ENCODE measurements at places on chromosomes 16 and 17. TPM values are rescaled to one million over a fixed set of nuclear protein-coding genes. Genes with fewer than 3 reads are reported as not detected.
A peak's percentile ranks its signal among the peaks of the same experiment; 100 is the strongest.

GRB7 gene
- 18.3 TPM for total RNA-seq

DNA sequence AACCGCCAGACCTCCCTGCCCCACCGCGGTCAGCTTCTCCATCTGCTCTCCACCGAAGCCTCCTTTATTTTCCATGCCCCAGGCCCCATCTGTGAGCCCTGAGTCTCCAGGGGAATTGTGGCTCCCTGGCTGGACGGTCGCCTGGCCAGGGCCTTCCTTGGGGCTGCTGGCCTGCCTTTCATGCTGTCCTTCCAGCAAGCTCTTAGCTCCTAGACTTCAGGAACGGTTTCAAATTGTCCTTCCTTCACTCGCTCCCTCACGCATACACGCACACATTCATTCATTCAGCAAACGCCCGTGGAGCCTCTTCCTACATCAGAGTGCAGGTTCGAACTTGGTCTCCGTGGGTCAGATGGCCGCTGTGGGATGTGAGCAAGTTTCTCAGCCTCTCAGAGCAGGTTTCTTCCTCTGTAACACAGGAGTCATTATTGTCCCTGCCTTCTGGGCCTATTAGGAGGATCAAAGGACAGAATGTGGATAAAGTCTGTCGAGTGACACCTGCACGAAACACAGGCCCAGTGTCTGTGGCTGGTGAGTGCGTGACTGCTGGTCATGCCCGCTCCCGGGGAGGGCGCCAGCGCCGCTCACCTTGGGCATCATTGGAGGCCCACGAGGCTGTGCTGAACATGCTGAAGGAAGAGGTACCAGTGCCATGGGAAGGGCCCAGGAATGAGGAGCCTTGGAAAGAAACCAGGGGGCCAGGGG is 18.7 kb upstream of the GSE1 start:
- DNase-seq: no peak

KDM6B gene
- 15.7 TPM for total RNA-seq

DNA sequence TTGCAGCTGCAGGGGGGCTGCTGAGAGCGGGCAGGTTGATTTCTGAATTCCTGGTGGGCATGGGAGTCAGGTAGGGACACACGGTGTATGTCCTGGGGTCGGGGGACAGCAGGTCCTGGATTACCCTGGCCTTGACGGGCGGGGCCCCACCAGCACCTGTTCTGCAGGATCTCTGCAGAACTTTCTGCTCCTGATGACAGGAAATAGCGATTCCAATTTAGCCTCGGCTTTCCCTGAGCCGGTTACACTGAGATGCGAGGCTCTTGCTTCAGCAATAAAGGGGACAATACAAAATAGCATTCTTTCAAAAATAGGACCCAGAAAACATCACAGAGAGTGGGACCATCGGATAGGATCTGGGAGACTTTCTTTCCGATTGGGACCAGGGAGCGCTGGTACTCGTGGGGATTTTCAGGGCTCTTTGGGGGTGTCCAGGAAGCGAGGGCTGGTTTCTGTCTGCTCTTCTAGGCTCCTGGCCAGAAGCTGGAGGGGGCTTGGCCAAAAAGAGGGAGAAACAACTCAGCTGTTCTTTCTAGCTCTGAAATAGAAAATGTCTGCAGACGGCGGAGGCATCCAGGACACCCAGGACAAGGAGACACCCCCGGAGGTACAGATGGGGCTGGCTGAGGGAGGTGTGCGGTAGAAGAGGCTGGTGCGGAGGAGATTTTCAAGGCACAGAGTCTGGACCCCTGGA is 642 bp downstream of the ZNF205 start:
- DNase-seq: no peak

GRCh38 chr17:31092475-31093064 is 2.2 kb upstream of the NF1 start:
- no peak for DNase-seq

GRCh38 chr16:82011199-82011641 is at the start of gene SDR42E1:
Gene SDR42E1 (minus strand): TSS chr16:82011470. CDS start chr16:82000858, 10,612 bp downstream.
- peak; percentile 84 for DNase-seq

ATAD5 gene
- total RNA-seq: 0.67 TPM

DNA sequence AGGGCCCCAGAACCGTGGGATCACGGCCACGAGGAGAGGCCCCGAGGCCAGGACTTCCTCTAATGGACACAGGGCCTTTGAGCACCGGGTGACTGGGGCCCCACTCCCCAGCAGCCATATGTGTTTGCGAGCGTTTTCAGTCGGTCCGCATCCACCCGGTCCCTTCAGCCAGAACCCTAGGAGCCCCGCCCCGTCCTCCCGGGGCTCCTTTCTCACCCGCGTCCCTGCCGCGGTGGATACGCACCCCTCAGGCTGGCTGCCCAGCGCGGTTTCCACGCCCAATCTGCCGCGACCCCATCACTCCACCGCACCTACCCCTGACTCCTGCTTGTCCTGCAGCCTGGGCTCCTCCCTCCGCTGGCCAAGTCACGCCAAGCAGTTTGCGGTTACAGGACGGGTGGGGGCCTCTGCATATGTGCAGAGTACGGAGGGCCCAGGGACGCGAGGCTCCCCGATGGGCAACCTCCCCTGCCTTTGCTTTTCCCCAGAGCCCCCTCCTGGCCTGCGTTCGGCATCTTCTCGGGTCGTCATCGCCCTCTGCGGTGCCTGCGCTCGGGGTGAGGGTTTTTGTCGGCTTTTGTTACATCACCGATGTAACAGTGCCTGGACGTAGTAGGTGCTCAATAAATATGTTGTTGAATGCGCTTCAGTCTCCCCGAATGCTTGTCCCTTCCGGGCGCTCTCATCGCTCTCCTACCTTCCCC is 1.0 kb upstream of the TTYH2 start:
- no peak for DNase-seq

DNA sequence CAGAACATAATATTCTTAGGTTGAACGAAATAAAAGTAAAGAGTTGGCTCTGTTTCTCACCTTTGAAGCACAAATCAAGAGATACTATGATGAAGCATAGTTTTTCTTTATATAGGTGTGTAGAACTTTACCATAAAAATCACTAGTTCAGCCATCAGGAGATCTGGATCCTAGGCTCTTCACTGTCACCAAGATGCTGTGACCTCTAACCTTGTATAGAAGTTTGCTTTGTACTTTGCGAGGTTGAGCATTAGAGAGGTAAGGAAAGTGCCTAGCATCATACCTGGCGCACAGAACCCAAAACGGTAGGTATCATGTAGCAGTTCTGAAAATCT is 553 bp upstream of the CDC6 start:
- no peak for DNase-seq

- no peak for DNase-seq
These were observed 651.8 kb downstream of the CDH11 start for GRCh38 chr16:64469906-64470702.

GRCh38 chr17:7001318-7001961 is 5.6 kb downstream of the ALOX12 start:
- no peak for DNase-seq

GRCh38 chr16:66147291-66147690 is 219.2 kb upstream of the CDH5 start:
- no peak for DNase-seq

DNA sequence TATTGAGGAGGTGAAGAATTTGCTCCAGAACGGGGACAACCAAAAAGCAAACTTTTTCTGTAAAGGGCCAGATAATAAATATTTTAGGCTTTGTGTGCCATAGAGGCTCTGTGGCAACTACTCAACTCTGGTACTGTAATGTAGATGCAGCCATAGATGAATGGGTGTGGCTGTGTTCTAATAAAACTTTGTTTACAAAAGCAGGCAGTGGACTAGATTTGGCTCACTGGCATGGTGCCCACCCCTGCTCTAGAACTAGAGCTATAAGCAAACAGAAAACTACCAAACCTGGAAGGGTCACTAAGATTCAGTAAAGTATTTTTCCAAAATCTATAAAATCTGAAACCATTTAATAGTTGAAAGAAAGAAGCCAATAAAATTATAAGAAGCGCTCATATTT is 24.6 kb upstream of the SMURF2 start:
- no peak for DNase-seq

DNA sequence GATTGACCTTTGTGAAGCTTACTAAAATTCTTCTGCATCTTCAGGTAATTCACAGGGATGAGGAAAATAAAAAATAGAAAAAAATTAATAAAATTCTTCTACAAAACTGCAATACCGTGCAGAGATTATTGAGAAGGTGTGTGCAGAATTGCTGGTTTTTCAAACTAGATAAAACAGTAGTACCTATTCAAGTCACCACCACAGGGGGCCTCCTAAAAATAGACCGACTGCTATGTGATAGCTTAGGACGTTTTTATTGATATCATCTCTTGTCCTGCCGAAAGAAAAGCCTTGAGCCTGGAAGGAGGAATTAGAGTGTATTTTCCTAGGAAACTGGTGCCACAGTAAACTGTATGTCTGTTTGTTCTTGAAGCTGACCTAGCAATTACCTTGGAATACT is 325.9 kb downstream of the ZFHX3 start:
- no peak for DNase-seq

- no peak for DNase-seq
These were observed 18.9 kb downstream of the ARSG start for GRCh38 chr17:68310152-68310551.

GRCh38 chr16:18799500-18799899 is 1.8 kb downstream of the ARL6IP1 start:
- DNase-seq: no peak

GPR142 gene
- 0.28 TPM for total RNA-seq

DNA sequence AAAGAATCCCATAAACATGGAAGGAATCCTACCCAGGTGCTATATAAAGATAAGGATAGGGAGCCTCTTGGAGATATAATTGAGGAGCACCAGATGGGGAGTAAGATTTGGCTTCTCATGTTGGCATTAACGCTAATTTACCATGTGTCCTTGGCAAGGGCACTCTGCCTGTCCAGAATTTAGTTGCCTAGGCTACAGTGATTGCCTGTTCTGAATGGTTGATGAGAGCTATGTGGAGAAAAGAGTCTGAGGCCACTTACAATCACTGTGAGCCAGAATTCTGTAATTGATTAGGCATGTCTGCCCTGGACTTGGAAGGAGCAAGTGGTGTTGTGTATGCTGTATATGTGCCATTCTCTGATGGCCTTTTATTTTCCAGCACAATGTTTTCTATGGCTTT is 1101.2 kb upstream of the RBFOX1 start:
- no peak for DNase-seq

DNA sequence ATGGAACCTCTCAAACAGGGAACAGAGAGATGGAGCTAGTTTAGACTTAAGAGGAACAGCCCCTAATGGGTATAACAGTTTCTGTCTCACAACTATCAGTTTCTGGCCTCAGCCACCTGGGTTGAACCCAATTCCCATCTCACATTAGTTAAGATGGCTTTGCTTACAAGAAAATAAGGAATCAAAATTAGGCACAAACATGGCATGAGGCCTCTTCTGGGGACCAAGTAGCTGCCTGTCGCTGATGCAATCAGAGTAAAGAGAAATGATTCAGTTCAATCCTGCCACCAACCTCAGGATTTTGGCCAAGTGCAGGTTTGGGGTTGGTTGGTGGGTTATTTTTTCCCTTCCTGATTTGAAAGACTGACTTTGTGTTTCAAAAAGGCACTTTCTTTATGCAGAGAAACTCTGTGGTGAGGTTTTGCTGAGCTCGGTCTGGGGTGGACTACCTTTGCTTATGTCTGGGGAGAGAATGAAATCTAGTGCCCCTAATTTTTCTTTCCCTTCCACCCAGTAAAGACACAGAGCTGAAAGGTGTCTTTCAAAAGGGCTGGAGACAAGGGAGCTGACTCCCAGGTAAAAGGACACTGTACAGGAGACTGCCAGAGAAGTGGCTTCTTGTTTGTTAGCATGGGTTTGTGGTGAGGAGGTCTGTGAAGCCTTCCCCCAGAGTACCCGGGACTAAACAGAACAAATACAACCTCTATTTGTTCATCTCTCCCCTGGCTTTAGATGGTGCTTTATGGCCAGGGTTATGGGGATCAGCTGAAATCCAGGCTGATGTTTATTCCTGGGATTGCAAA is 44.8 kb upstream of the NFAT5 start:
- no peak for DNase-seq

DNA sequence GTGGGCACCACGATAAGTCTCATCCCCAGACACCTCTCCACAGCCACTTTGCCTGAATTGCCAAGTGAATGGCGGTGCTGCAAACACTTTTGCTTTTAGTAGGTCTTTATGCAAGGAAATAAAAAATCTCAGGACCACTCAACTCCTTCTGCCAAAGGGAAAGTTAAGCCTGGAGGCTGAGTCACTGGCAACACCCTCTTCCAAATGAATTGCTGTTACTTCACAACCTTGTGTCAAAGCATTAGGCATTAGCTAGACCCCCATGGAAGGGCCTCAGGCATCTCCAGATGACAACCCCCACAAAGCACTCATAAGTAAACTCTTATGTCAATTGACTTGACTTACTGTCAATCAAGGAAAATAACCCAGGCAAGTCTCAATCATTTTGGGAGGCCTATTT is 43.0 kb downstream of the RNF112 start:
- DNase-seq: no peak

NUPR1 gene
- 303 TPM for total RNA-seq

MYH3 gene
- total RNA-seq: 2.4 TPM

IRF8 gene
- 18.2 TPM for total RNA-seq

DNA sequence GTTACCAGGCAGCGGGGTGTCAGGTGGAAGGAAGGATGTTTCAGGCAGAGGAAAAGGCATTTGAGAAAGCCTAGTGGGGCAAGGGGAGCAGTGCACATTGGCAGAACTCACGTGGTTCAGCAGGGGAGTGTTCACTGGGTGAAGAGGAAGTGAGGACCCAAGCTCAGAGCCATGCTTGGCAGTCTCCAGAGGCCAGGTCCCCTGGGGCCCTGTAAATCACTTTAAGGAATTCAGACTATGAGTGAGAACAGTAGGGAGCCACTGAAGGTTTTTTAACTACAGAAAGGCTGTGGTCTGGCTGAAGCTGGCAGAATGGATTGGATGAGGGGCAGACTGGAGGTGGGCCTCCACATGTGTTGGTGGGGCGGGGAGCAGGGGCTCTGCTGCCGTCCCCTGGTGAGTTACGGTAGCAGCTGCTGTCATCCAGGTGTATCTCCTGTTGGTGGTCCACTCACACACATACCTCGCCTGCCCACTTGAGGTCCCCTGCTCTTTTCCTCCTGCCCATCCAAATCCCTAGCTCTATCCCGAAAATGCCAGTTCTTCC is 5.1 kb downstream of the CLEC16A start:
- DNase-seq: no peak

- DNase-seq: no peak
These were observed at the start of gene PRSS36 for GRCh38 chr16:31149894-31150890. Gene PRSS36 (minus strand): TSS chr16:31150066. CDS start chr16:31150035, 31 bp downstream.
